ENCODE measurements at places on chromosomes 1 and 21. TPM values are rescaled to one million over a fixed set of nuclear protein-coding genes. Genes with fewer than 3 reads are reported as not detected.

TNFRSF18 gene
- not detected for total RNA-seq

LCE1E gene
- not detected for total RNA-seq

SLC30A10 gene
- not detected for total RNA-seq

TMEM82 gene
- total RNA-seq = not detected

OLIG2 gene
- not detected for total RNA-seq

PTGER3 gene
- total RNA-seq = 1.1 TPM

KLHDC9 gene
- total RNA-seq = 2.4 TPM

TMIGD3 gene
- 0.50 TPM for total RNA-seq

NOL9 gene
- total RNA-seq = 15.4 TPM

LRRC53 gene
- not detected for total RNA-seq

ABCA4 gene
- total RNA-seq = 0.25 TPM

PARP1 gene
- total RNA-seq = 104 TPM
